ENCODE measurements at places on chromosomes 4 and X. TPM values are rescaled to one million over a fixed set of nuclear protein-coding genes. Genes with fewer than 3 reads are reported as not detected.

Gene ARX
- total RNA-seq, result 0.55 TPM

Gene SLC7A11
- total RNA-seq, result 7.1 TPM

Gene WWC2
- total RNA-seq, result 48.1 TPM

Gene GPR82
- total RNA-seq, result not detected

Gene ZGRF1
- 37.1 TPM for total RNA-seq

Gene RPGR
- total RNA-seq, result 34.3 TPM

Gene CHRDL1
- total RNA-seq, result 36.6 TPM

Gene AMBN
- not detected for total RNA-seq

Gene MAGEA11
- total RNA-seq, result 0.77 TPM

Gene CDKL5
- 25.5 TPM for total RNA-seq

Gene COX7B2
- not detected for total RNA-seq

Gene KIAA1210
- total RNA-seq, result 0.33 TPM

Gene DIAPH2
- 29.9 TPM for total RNA-seq

Gene CXCL9
- not detected for total RNA-seq

Gene FAM53A
- 4.1 TPM for total RNA-seq

Gene CFI
- total RNA-seq, result 44.0 TPM

Gene PAGE4
- total RNA-seq, result not detected

Gene NDST4
- total RNA-seq, result 2.6 TPM

Gene GPM6B
- total RNA-seq, result 321 TPM

Gene CYTL1
- 12.9 TPM for total RNA-seq

Gene ENPEP
- 19.0 TPM for total RNA-seq

Gene IL13RA2
- 1.6 TPM for total RNA-seq
